ENCODE measurements at places on chromosomes 3 and 15. TPM values are rescaled to one million over a fixed set of nuclear protein-coding genes. Genes with fewer than 3 reads are reported as not detected.

TM4SF1 gene
- 110 TPM for total RNA-seq

TMEM42 gene
- total RNA-seq: 10.2 TPM

CFAP44 gene
- 3.2 TPM for total RNA-seq

TMEM212 gene
- not detected for total RNA-seq

GRCh38 chr3:149507491-149508324 is 33.2 kb downstream of the TM4SF4 start:
- DNase-seq: no peak

GRCh38 chr3:28252001-28252431 is 10.6 kb downstream of the CMC1 start:
- no peak for DNase-seq

ZNF80 gene
- total RNA-seq: not detected

GRCh38 chr3:101836652-101837598 is 12.4 kb upstream of the NFKBIZ start:
- DNase-seq: no peak

SLC28A1 gene
- 0.46 TPM for total RNA-seq

TRAT1 gene
- total RNA-seq: not detected

DNA sequence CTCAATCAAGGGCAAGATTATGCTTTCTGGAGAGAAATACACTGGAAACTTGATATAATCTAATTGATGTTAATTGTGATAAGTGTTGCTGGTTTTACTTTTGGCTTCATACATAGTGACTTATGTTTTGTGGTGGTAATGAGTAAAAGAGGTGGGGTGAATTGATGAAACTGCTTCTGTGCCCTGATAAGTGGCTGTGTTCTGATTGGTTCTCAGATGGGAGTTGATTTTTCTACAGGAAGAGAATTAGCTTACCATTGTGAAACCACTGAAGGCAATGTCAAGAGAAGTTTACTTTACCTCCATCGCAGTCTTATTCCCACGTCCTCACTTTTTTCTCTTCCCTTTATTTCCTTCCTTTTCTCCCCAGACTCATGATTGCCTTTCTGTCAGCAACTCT is 23.8 kb downstream of the TMEM45A start:
- no peak for DNase-seq

DNA sequence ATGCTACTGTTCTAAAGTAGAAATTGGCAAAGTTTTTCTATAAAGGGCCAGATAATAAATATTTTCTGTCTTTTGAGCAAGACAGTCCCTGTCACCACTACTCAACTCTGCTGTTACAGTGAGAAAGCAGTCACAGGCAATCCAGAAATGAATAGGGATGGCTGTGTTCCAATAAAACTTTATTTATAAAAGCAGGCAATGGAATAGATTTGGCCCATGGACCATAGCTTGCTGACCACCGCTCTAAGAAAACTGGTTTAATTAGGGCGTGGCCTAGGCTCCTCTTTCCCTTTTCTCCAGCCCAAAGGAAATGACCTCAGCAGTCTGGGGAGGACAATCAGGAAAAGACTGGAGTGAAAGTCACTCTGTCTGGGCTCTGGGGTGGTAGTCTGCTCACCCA is 183.8 kb downstream of the MEGF11 start:
- no peak for DNase-seq

DNA sequence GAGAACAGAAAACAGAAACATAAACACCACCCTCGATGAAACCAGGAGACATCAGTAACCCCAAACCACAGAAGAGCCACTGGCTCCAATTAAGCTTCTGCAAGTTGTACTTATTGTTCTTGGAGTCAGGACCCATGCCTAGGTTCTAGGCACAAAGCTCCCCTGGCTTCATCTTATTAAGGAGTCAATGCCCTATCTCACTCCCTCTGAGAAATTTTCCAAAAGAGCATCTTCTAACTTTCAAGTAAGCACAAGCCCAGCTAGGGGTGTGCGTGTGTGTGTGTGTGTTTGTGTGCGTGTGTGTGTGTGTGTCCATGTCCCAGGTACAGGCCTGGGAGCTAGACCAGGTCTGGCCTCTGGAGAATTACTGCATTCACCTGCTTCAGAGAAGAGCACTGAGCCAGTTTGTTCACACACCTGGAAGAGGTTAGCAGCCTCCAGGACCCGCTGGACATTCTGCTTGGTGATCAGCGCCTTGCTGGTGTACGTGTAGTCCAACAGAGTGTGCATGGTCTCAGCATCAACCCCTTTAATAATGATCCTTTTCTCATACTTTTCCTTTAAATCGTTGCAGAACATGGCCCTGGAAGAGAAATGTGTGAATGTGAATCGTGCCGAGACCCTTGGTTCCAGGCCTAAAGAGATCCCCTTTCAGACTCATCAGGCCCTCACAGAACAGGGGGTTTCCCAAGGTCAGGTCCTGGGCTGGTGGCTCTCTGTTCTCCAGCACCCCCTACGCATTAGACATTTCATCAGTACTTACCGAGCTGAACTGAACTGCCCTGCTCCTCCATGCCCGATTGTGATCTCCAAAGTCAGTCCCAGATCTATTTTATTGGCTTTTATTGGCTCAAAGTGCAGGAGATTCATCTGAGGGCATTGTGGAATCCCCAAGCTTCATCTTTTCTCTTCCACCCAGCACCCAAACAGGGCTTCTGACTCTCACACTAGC is 27.8 kb downstream of the KLHL6 start:
- DNase-seq: no peak

SMCO1 gene
- total RNA-seq: 89.9 TPM

PTPRG gene
- 29.7 TPM for total RNA-seq

DNA sequence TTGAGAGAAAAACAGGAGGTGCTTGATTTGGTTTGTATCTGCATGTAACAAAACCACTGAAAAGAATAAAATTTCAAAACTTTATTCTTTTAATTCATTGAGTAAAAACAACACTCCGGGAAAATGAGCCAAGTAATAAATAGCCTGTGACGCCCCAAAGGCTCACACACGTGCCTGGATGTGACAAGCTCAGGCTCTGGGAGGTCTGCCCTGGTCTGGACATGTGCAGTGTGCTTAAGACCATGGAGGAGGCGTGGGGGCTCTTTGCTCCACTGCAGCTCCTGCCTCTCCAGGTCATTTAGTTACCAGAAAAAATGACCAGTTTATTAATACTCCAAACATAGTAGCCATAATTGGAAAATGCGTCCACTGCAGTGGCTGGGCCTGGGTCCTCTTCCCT is 8.6 kb upstream of the NME9 start:
- no peak for DNase-seq

DNA sequence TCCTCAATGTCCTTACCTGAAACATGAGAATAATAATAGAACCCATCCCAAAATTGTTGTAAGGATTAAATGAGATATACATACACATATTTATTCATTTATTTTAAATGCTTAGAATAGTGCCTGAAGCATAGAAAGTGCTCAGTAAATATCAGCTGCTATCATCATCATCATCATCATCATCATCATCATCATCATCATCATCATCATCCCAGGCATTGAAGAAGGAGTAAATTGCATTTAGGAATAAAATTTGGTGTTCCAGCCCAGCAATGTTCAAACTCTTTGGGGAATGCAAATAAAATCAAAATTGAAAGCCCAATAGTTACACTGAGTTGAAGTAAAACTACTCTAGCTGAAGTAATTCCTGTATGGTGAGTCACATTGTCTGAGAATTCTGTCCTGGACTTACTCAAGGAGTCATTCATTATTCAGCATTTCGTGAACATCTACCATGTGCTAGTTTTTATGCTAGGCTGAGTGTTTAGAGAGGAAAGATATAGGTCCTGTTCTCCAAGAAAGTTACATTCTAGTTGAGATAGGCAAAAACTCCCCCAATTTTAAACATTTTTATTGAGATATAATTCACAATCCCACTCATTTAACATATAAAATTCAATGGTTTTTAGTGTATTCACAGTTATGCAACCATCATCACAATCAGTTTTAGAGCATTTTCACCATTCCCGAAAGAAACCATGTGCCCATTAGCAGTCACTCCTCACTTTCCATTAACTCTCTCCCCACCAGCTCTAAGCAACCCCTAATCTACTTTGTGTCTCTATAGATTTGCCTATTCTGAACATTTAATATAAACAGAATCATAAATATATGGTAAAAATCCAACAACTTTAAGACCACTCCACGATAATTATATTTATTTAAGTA is 107.2 kb downstream of the FRMD5 start:
- no peak for DNase-seq

- DNase-seq: no peak
Observed at GRCh38 chr15:78641102-78641748, at the start of gene CHRNB4. CHRNB4 (minus strand) TSS chr15:78641210; CDS start chr15:78641133, 77 bp downstream.

TRH gene
- total RNA-seq: not detected

- peak; percentile 37 for DNase-seq
Observed at GRCh38 chr3:13135811-13136321, 62.6 kb upstream of the IQSEC1 start.

DNA sequence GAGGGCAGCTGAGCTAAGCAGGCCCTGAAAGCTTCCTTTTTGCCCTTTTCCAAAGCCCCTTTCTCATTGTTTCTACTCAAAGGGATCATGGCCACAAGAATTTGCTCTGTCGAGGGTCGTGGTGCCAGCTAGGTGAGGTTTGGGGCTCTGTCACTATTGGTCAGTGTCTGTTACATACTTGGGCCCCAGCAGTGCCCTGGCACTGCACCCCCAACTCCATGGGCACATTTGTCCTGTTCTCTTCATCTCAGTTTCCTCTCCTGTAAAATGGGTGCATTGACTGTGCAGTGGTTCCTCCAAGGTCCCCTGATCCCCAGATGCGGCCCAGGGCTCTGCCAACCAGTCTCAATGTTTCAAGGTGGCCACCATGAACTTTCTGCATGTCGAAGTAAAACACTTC is 62.1 kb downstream of the SLC6A6 start:
- DNase-seq: no peak

GRCh38 chr3:174132421-174133042 is 726.6 kb upstream of the NAALADL2 start:
- no peak for DNase-seq

PLA2G4D gene
- not detected for total RNA-seq

DNA sequence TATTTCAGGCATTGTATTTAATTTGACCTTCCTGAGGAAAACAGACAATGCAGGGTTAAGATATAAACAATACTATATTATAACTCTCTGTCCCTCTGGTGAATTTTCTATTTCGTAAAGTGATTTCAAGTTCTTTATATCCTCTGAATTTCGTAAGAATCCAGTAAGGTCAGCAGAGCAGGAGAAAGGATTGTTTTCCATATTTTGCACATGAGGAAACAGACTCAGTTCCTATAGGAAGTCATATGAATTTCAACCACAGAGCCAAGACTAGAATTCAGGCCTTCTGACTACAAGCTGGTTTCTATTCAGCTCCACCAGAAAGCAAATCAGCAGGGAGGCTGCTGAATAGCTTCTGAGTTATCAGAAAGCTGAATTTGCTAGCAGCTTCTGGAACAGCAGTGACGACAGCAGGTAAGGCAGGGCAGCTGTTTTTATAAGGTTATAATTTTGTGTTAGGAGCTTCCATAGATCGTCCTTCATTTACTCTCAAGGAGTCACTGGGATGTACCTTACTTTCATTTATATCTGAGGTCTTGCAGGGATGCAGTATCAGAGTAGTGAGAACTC is 11.1 kb upstream of the PLAAT1 start:
- DNase-seq: no peak

DNA sequence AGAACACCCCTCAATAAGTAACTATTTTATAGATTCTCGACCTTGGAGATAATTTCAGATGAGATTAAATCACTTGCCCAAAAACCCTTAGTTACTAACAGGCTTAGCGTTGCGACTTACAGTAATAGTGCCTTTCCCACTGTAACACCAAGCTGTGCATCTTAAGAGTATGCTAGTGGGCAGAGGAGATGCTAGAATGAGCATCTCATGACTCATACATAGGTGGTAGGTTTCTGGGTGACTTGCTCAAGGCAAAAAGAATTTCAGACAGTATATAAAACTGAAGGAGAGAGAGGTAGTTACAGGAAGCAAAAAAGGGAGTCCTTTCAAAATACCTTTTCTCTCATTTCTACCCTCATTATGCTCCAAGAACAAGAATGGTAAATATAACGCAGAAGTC is 3.9 kb downstream of the KATNBL1 start:
- no peak for DNase-seq

DNA sequence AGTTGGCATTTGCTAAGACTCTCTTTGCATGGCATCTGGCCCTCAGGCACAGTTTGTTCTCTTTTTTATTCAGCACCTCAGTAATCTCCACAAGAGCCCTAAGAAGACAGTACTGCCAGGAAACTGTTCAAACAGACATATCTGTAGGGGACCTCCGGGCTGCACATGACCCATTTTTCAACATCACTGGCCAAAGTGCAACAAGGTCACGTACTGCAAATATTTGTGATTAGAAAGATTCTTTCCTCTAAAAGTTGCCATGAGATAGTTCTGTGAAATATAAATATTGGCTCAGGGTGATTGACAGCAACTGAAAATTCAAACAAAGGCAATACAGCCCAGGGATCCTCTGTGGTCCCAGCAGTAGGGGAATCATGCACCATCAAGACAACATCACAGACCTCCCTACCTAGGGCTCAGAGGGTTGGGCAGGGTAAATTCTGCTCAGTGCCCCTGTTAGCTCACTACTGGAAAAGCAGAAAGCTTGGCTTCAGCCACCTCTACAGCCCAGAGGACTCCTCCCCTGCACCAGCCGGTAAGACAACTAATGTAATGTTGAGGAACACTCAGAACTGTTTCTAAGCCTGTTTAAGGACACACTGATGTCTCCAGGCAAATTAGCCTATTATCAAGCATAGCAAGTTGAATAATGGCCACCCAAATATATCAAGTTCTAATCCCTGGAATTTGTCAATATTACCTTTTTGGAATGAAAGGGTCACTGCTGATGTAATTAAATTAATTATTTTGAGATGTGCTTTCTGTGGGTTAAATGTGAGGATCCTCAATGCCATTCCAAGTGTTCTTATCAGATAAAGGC is 117.4 kb upstream of the LPP start:
- DNase-seq: no peak

- DNase-seq: no peak
Observed at GRCh38 chr15:67803299-67803698, 22.0 kb upstream of the SKOR1 start.

DNA sequence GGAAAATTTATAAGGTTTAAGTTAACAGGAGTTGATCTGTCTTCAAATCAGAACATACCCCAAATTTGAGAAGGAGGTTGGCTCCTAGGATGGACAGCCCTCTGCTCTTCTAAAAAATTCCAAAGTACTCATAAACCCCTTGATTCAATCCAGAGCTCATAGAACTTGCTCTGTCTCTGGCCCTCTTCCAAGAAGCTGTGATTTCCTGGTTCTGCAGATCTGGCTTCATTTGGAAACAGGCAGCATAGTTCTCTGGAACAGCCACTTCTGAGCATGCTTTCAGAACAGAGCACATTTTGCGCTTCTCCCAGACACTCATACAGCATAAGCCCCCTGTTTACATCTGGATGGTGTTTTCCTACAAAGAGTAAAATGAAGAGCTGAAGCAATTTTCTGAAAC is 96.7 kb downstream of the KBTBD8 start:
- no peak for DNase-seq
